Endodermal cell (in vitro differentiated cells): ENCODE measurements at places on chromosomes 4 and X. TPM values are rescaled to one million over a fixed set of nuclear protein-coding genes. Genes with fewer than 3 reads are reported as not detected.

The RPL34 gene
- 1,108 and 1,153 TPM in 2 replicates for total RNA-seq

The MND1 gene
- 16.6 to 31.7 TPM (median 30.3 TPM) in 3 replicates for total RNA-seq

The PGRMC2 gene
- total RNA-seq, result 57.0 and 61.1 TPM in 2 replicates

The DUSP21 gene
- total RNA-seq, result not detected in 3 replicates

The AVPR2 gene
- not detected in 2 replicates for total RNA-seq

The SLC6A14 gene
- not detected in 2 replicates for total RNA-seq

The CENPVL2 gene
- 0.45 to 0.55 TPM (median 0.53 TPM) in 3 replicates for total RNA-seq

The BMP3 gene
- total RNA-seq, result 0.07 to 0.13 TPM (median 0.11 TPM) in 3 replicates

GRCh38 chr4:113071274-113071673, 21.8 kb downstream of the ANK2 start:
- no peak for DNase-seq

DNA sequence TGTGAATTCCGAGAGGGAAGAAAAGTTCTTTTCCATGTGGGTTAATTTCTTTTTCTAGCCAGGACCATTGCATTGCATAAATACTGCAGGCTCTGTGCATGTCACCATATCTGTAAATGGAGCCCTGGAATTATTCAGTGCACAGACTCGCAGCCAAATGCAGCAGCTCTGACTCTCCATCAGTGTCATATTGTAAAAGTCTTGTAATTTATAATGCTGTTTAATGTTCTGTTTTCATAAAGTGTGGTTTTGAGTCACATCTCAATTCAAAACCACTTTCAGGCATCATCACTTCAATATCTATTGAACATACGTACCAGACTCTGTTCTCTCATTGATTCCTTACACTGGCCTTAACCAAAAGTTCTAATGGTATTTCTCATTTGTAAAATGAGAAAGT, 193.9 kb upstream of the RPL34 start:
- no peak for DNase-seq

DNA sequence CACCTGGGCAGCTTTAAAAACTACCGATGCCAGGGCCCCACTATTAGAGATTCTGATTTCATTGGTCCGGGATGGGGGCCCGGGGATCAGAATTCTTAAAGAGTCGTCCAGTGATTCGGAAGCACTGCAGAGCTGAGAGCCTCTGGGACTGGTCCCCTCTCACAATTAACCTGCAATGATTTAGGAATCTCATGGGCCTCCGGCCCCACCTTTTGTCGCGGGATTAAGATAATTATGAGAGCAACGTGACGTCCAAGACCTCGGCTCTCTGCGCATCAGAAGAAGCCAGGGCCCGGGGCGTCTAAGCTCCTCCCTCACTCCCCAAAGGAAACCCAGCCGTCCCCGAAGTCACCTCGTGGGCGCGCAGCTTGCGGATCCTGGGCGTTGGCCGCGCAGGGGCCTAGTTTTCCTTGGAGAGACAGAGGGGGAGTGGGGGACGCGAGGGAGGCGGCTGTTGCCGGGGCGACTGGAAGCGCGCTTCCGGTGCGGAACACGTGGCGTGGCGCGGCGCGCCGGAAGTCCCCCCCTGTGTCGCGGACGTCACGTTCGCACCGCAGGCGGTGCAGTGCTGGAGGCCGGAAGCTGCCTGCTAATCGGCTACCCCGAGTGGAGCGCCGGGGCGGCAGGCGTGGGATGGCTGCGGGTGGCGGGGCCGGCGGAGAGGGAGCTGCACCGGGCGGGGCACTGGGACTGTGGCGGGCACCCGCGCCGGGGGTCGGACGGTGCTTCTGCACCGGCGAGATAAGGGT, at the start of gene GEMIN8:
Gene GEMIN8 (minus strand): TSS at position 468 of the 749 bp plus-strand sequence. CDS start 8,414 bp downstream, outside the sequence.
- DNase-seq, result peak; percentile 91

- no peak for DNase-seq
These were observed 38.1 kb downstream of the SEPTIN11 start for GRCh38 chr4:76987685-76988084.

DNA sequence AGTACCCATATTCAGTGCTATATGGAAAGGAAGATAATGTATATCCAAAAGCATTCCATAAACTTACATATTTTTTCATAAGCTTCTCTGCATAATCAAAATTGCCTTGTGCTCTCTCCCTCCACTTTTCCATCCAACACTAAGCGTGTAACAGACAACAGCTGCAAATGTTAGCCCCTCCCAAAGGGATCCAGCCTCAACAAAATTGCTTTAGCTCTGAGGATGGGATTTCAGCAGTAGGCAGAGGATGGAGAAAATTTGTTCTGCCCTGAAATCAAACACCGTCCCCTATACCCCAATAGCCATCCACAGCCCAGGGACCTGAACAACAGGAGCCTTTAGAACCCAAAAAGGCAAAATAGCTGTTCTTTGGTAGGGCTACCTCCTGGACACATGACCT, 28.8 kb upstream of the FGF13 start:
- DNase-seq, result no peak

- no peak for DNase-seq
These were observed 170.0 kb downstream of the ARHGAP10 start for GRCh38 chr4:147901916-147902315.

- no peak for DNase-seq
These were observed 19.9 kb upstream of the GPR173 start for GRCh38 chrX:53028678-53029077.

DNA sequence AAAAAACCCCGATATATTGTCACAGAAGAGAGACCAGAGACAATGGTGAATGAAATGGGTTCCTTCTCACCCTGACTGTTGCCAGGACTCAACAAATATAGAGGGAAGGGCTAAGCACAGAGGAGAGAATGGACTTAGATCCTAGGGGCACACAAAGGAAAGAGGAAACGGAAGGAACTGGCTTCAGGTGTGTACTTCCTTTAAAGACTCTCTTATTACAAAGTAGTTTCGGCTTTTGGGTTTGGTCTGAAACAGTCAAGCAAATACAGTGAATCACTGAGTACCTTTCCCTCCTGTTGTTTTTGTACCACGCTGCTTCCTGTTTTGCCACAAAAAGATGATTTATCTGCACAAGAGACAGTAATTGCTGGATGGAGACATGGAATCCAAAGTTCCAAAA, 46.1 kb upstream of the S100G start:
- no peak for DNase-seq

DNA sequence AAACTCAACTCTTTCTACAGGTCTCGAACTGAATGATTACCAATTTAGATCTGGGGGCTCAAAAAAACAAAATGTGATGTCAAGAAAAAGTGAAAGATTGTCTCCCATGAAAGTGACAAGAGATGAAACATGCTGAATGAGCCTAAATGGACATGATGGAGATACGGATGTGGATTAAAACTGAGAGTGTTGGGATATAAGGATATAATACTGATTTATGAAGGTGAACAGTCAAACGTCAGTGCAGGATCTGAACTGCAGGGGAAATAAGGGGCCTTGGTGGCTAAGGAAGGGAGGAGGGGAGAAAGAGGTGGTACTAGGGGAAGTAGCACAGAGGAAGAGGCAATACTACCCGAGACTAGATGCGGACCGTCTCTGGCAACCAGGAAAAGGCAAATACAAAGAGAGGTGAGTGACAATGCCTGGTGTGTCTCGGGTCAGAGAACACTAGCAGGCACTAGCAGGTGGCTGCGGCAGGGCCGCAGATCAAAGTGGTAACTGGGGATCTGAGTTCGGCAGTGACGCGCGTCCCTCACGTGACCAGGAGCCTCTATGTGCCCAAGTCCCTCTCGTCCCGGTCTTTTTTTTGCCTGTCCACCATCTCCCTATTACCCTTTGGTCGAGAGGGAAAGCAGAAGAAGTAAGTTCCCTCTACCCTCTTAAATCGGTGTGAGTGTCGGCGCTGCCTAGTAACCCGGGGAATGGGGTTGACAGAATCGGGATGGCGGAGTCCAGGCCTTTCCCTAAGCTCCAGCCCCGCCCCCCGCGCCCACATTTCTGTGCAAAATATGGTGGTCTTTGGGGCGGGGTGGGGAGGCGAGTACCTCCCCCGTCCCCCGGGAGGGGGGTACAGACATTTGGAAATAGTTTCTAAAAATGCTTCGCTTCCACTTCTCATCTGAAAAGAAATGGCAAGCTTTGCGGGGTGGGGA, at the start of gene TCEAL1:
Gene TCEAL1 (plus strand): TSS at position 590 of the 932 bp plus-strand sequence. CDS start 942 bp downstream, outside the sequence.
- peak; percentile 89 for DNase-seq

GRCh38 chrX:97637289-97637688, 753.6 kb downstream of the RPA4 start:
- DNase-seq, result no peak

DNA sequence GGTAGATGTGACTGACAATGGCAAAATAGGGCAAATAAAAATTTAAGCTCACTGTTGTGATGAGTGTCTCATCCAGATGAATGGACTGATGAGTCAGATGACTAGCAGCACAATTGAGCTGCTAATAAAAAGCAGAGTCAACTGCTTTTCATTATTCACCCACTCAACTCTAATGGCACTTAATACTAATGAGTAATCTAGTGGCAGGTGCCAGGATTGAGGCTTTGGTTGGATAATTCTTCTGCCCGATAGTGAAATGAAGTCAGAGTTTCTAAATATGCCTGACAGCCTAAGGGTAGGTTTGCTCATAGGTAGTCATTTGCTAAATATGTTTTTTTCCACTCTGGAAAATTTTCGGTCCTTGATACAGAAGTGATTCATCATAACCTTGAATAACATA, 10.4 kb downstream of the OGT start:
- DNase-seq, result no peak

DNA sequence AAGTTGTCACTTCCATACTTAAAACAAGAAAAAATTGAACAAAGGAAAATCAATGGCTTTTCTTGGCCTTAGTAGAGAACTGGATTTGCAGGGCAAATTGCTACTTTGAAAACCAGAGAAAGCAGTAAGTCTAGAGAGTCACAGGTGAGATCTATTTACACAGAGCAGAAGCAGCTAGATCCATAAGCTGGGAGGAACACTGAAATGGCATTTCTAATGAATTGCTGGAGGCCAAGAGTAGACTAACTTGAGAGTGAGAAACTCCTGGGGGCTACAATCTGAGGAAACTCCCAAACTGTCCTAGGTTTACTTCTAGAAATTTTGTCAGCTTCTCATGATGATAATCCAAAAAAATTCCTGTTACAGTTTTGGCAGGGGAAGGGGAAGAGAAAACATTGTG, 133.3 kb downstream of the SPCS3 start:
- no peak for DNase-seq

DNA sequence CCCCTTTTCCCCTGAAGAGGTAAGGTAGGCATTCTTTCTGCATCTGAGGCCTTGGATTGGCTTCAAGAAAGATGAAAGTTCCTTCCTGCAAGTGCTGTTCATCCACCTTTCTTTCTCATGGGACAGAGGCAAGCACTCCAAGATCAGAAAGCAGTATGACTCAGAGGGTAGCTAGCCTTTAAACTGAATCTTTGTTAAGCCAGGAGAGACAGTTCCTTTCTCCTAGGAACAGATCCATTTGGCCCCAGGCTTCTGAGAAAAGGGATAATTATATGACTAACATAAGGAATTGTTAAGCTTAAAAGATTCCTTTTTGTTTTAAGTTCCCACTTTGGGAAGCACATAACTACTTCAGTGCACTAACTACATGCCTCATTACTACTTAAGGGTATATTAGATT, 192.0 kb downstream of the PPP3CA start:
- no peak for DNase-seq

GRCh38 chrX:38770152-38770551, 31.1 kb upstream of the MID1IP1 start:
- DNase-seq, result no peak

DNA sequence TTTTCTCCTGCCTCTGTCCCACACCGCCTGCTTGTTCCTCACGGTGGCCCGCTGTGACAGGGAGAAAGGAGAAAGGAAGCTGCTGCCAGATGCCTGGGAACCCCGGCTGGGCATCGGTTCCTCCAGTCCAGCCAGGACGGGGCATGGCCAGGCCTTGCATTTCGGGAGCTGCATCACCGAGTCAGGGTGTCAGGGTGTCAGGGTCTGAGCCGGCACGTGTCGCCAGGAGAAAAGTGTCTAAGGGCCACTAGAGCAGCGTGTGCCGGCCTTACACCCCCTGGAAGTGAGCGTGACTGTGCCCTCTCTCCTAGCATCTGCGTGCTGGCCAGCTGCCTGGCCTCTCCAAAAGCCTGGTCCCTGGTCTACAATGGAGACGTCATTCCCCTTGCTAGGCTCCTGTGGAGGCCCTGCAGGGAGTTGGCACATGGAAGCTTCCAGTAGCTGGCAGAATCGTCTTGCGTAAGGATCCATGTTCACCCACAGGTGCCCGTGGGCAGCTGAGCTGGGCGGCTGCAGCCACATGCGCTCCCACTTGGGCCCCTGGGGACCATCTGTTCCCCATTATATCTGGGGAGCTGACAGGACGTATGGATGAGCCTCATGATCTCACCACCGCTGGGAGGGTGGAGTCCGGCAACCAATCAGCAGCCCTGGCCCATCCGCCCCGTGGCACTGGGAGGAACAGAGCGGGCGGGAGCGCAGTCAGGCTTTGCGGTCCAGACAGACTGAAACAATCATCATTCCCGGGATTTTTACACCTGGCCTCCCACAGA, 39.9 kb upstream of the HMX1 start:
- DNase-seq, result peak; percentile 45

GRCh38 chrX:21853578-21853977, 2.2 kb upstream of the YY2 start:
- no peak for DNase-seq

DNA sequence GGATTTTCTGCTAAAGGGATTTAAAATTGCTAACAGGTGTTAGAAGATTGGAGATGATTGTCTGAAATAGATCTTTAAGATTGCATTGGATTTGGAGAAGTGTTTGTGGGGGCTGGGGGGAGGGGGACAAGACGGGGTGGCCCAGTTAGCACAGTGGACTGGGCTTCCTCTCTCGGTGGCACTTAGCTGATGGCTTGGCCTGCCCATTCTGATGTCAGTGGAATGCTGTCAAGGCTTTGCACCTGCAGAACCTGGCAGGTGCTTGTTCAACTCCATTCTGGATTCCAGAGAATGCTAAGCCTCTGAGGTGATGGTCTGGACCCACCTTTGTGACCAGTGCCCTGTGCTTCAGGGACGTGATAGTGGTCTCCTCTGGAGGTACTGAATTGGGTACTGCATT, 43.7 kb downstream of the ADD1 start:
- DNase-seq, result peak; percentile 49

- DNase-seq, result peak; percentile 52
These were observed 25.9 kb upstream of the PRDM5 start for GRCh38 chr4:120948382-120948781.
